Kasumi-1 (cell line): ENCODE measurements at places on chromosomes 7 and 10.

DNA sequence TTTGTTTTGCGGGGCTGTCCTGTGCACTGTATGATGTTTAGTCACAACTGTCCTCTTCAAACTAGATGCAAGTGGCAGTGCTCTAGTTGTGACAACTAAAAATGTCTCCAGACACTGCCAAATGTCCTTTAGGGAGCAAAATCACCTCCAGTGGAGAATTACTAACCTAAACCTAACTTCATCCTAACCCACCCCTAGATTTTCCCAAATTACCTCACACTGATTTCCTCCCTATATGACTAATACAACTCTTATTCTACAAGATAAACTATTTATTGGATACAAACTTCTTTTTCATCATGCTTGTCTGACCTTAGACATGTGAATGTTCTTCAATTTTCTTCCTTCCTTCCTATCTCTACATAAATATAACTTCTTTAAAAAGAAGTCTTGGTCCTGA lies 26.4 kb downstream of the PNPLA8 start:
- DNase-seq, result no peak

DNA sequence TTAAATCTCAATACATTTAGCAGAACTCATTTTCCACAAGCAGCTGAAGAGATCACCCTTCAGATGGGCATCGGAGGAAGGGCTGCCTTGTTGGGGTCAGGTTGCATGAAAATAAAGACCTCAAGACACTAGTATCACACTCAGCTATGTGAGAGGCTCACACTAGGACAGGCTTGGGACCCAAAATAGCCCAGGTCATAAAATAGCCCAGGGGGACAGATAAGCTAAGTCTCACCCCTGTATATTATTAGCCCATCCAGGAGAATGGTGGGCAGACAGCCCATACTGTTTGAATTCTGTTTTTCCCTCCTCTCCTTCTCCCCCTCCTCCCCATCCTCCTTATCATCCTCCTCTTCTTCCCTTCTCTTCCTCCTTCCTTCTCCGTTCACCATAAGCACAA lies 415.1 kb upstream of the C7orf33 start:
- DNase-seq, result no peak

GRCh38 chr10:639001-639750 lies 50.3 kb downstream of the DIP2C start:
- no peak for DNase-seq

GRCh38 chr7:76301000-76301399 lies 1.5 kb upstream of the HSPB1 start:
- DNase-seq, result no peak

- no peak for DNase-seq
These were observed 7.3 kb downstream of the KMT2E start for GRCh38 chr7:105021352-105021751.

GRCh38 chr10:34092891-34093290 lies 722.2 kb downstream of the PARD3 start:
- no peak for DNase-seq

DNA sequence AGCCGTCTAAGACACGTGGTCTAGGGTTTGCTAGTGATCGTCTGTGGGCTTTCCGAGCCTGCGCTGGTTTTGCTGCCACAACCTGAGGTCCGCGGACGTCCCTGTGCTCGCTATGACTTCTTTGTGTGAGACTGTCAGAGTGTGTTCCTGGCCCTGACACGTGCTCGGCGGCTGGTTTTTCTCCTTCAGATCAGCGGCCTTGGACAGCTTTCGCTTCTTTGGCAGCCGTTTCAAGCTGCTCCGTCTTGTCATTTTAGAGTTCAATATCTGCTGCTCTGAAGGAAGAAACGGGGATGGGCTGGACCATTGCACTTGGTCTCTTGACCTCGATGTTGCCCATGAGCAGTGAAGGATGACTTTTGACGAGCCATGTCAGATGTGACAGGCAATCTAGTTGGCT lies 147.3 kb downstream of the MGMT start:
- no peak for DNase-seq

GRCh38 chr7:44607141-44608068 lies 978 bp downstream of the OGDH start:
- DNase-seq, result no peak

GRCh38 chr10:119132521-119133345 lies 28.8 kb downstream of the DENND10 start:
- DNase-seq, result no peak

DNA sequence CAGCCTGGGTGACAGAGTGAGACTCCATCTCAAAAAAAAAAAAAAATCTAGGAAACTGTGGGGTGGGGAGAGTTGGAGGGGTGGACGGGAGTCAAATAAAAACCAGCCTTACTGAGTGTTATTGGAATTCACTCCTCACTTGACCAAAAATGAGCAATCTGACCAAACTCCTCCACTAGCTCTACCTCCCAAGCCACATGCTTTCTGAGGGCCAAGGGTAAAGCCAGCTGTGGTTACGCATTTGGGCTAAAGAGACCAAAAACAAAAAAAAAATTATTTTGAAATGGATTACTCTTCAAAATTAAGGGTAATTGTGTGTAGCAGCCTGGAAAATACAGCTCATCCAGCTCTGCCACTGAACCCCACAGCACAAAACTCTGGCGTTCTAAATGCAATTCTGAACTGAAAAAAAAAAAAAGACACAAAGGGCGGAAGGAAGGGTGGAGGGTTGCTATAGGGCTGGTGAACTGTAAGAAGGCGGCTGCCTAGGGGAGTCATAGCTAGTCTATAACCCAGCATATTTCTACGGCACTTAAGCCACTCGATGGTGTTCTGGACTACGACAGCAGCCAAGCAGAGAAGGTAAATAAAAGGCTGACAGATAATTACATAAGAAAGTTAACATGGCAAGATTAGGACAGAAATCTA lies 7.8 kb downstream of the ELMO1 start:
- DNase-seq, result peak; percentile 44

GRCh38 chr7:27392477-27392876 lies 149.9 kb downstream of the EVX1 start:
- DNase-seq, result no peak

DNA sequence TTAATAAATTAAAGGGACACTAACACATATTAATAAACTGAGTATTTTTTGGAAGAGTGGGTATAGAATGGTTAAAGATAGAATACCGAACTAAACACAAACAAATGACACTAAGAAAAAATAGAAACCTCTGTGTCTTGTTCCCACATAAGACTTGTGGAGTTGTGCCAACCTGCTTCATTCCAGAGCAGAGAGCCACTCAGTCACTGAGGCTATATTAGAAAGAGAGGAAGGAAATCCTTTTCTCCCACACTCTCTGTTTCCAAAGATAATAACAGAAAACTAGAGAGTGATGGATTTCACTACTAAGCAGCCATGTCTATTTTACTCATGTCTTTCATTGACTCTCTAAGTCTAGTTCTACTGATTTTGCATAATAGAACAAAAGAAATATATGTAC lies 26.0 kb downstream of the CTNNA3 start:
- no peak for DNase-seq

GRCh38 chr7:43850348-43851116 lies 18.8 kb downstream of the MRPS24 start:
- DNase-seq, result no peak

- DNase-seq, result no peak
These were observed 78.0 kb downstream of the CYP51A1 start for GRCh38 chr7:92056286-92056685.

DNA sequence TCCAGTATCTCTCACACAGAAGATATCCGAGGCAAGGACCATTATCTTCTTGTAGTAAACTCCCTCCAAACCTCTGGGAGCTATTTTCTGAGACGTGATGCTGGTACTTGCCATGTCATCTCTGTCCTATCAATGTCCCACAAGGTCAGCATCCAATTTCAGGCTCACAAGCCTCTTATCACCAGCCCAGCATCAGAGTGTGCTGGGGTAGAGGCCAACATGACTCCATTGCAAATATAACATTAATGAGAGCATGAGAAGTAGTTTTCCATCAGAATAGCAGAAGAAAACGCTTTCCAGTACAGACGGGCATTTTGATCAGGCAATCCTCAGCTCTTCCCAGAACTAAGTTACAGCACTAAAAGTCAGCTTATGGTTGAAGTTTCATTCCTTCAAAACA lies 5.6 kb downstream of the MORN4 start:
- DNase-seq, result no peak

GRCh38 chr7:38855386-38855785 lies 53.6 kb downstream of the VPS41 start:
- DNase-seq, result no peak
